Gastrocnemius medialis (tissue), 4 donors: ENCODE measurements at places on chromosomes 13 and 19. TPM values are rescaled to one million over a fixed set of nuclear protein-coding genes. Genes with fewer than 3 reads are reported as not detected.

GRCh38 chr13:29852472-29853054 lies 2.1 kb upstream of the UBL3 start:
- peak overlapping the region; percentile 27 for H3K27ac ChIP-seq
- no peak for DNase-seq
- H3K36me3 ChIP-seq, result no peaks in the 10 kb centered on the region
- H3K4me3 ChIP-seq, result no peak overlapping the region
- H3K27me3 ChIP-seq, result no peaks in the 10 kb centered on the region

SERTM1 gene
- not detected for total RNA-seq

DNA sequence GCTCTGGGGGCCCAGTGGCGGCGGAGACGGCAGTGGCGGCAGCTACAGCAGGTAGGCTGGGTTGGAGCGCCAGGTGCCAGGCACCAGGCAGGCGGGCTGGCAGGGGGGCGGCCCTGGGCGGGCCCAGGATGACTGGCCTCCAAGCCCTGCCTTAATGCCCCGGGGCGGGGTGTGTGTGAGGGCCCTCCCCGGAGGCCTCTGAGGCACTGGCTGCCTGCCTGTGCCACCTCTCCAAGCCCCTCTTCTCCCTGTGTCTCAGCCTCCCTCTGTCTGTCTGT lies at the start of gene KLK11:
Gene KLK11 (minus strand): TSS at position 63 of the 278 bp plus-strand sequence. CDS start 985 bp downstream, outside the sequence.
- H3K27ac ChIP-seq, result no peak within 1 kb of the TSS
- H3K36me3 ChIP-seq, result no peaks in the 10 kb centered on the region
- no peak for DNase-seq
- H3K4me1 ChIP-seq, result no peaks in the 10 kb centered on the region

DNA sequence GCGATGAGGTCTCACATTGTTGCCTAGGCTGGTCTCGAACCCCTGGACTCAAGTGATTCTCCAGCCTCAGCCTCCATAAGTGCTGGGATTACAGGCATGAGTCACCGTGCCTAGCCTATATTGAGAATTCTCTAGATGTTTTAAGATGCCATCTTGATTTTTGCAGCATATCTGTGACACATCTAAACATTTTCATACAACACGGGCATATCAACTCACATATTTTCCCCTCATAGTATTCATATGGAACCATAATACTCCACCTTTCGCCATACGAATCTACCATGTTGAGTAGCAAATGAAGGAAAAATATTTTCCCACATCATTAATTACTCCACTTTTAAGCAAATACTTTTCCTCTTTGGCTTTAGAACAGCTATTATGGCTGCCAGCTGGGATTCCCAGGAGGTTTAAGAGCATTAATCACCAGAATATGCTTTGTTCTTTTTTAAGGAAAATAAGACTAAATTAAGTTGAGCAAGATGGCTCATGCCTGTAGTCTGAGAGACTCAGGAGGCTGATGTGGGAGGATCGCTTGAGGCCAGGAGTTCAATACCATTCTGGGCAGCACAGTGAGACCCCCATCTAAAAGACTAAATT lies 56.9 kb upstream of the GTF2F2 start:
- no peaks in the 10 kb centered on the region for H3K36me3 ChIP-seq
- no peaks in the 10 kb centered on the region for H3K27me3 ChIP-seq
- no peak overlapping the region for H3K27ac ChIP-seq
- H3K4me3 ChIP-seq, result no peak overlapping the region
- no peak for DNase-seq

GRCh38 chr13:29702912-29703351 lies 107.4 kb upstream of the SLC7A1 start:
- H3K4me3 ChIP-seq, result no peak overlapping the region
- no peak overlapping the region for H3K27ac ChIP-seq
- no peaks in the 10 kb centered on the region for H3K27me3 ChIP-seq
- peak; percentile 24 for DNase-seq
